ENCODE measurements at places on chromosomes 12 and 14. TPM values are rescaled to one million over a fixed set of nuclear protein-coding genes. Genes with fewer than 3 reads are reported as not detected.

DNA sequence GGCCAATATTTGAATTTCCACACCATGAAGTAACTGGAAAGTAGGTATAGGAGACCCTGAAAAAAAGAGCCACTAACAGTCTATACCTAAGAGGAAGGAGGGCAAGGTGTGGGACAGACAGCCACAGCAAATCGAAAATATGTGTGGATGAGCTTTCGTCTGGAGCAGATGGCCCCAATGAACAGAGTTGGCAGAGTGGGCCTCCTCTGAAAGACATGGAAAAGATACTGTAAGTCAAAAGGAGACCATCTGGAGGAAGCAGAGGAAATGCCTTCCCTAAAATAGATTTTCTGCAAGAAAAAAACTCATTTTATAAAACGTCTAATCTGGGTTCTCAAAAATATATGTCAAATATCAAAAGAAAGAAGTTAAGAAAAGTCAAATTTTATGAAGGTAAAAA lies 157.2 kb upstream of the PRKD1 start:
- no peak for DNase-seq
- no peak overlapping the region for H3K27ac ChIP-seq
- H3K4me1 ChIP-seq = no peaks in the 10 kb centered on the region
- H3K4me3 ChIP-seq = no peak overlapping the region
- H3K27me3 ChIP-seq = no peaks in the 10 kb centered on the region

- no peaks in the 10 kb centered on the region for H3K36me3 ChIP-seq
- H3K4me3 ChIP-seq = no peak overlapping the region
- H3K27me3 ChIP-seq = no peaks in the 10 kb centered on the region
- H3K4me1 ChIP-seq = peaks cover 1% of the 10 kb centered on the region
- DNase-seq = no peak
Measured at GRCh38 chr14:20787025-20787424, 6.0 kb downstream of the RNASE6 start.

Gene ABCB9
- 7.6 TPM for total RNA-seq

GRCh38 chr12:23504043-23504442 lies 445.4 kb downstream of the SOX5 start:
- H3K36me3 ChIP-seq = no peaks in the 10 kb centered on the region
- no peak for DNase-seq
- no peak overlapping the region for H3K27ac ChIP-seq
- H3K4me1 ChIP-seq = no peaks in the 10 kb centered on the region
- no peaks in the 10 kb centered on the region for H3K27me3 ChIP-seq
- no peak overlapping the region for H3K4me3 ChIP-seq

Gene PLEKHD1
- 0.25 TPM for total RNA-seq

- no peak overlapping the region for H3K4me3 ChIP-seq
- no peak overlapping the region for H3K27ac ChIP-seq
- H3K27me3 ChIP-seq = no peaks in the 10 kb centered on the region
- no peaks in the 10 kb centered on the region for H3K4me1 ChIP-seq
- no peaks in the 10 kb centered on the region for H3K36me3 ChIP-seq
Measured at GRCh38 chr14:79064214-79064613, 894.0 kb downstream of the NRXN3 start.

DNA sequence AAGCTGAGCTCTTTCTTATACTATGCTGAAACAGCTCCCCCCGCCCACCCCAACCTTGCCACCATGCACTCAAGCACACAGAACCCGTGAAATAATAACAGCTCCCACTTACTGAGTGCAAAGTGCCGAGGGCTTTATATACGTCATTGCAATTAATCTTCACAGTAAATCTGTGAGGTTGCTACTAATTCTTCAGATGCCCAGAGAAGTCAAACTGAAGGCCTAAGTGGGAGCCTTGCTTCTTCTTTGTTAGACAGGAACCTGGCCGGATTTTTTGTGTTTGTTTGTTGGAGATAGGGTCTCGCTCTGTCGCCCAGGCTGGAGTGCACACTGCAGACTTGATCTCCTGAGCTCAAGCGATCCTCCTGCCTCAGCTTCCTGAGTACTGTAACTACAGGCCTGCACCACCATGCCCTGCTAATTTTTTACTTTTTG lies 34.0 kb downstream of the VCPKMT start:
- no peaks in the 10 kb centered on the region for H3K4me1 ChIP-seq
- H3K36me3 ChIP-seq = no peaks in the 10 kb centered on the region
- no peak overlapping the region for H3K4me3 ChIP-seq
- peak; percentile 41 for DNase-seq
- H3K27ac ChIP-seq = no peak overlapping the region

GRCh38 chr12:53402871-53403270 lies 20.8 kb upstream of the AMHR2 start:
- DNase-seq = no peak
- no peaks in the 10 kb centered on the region for H3K27me3 ChIP-seq
- peaks cover 6% of the 10 kb centered on the region for H3K36me3 ChIP-seq
- no peaks in the 10 kb centered on the region for H3K4me1 ChIP-seq

Gene CEBPE
- not detected for total RNA-seq

Gene OR9K2
- total RNA-seq = not detected

GRCh38 chr12:113456199-113456598 lies 15.5 kb downstream of the LHX5 start:
- no peak for DNase-seq
- no peak overlapping the region for H3K4me3 ChIP-seq

DNA sequence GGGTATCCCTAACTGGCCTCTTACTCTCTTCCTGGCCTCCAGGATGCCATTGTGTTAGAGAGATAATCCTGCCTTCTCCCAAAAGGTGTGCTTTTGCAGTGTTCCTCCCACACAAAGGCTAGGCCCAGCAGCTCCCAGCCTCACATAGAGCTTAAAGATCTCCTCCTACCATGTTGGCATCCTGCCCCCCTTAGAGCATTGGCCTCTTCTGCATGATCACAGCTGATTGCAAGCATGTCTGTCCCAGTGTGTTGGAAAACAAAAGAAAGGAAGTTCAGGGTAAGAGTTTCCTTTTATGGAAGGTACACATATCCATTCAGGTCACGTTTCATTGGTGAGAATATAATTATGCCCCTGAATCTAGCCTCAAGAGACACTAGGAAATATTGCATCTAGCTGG lies 405.4 kb downstream of the TMTC2 start:
- H3K4me1 ChIP-seq = no peaks in the 10 kb centered on the region
- DNase-seq = no peak
- no peaks in the 10 kb centered on the region for H3K36me3 ChIP-seq
- no peaks in the 10 kb centered on the region for H3K27me3 ChIP-seq
- no peak overlapping the region for H3K4me3 ChIP-seq

Gene C14orf132
- total RNA-seq = 17.5 TPM

Gene PRPH
- total RNA-seq = 2.7 TPM

GRCh38 chr14:101716956-101717662 lies 44.4 kb upstream of the PPP2R5C start:
- H3K27me3 ChIP-seq = no peaks in the 10 kb centered on the region
- H3K27ac ChIP-seq = no peak overlapping the region
- DNase-seq = no peak
- H3K36me3 ChIP-seq = no peaks in the 10 kb centered on the region

- H3K4me3 ChIP-seq = no peak overlapping the region
- no peaks in the 10 kb centered on the region for H3K36me3 ChIP-seq
- no peaks in the 10 kb centered on the region for H3K4me1 ChIP-seq
Measured at GRCh38 chr12:128961957-128962356, 108.7 kb downstream of the GLT1D1 start.

DNA sequence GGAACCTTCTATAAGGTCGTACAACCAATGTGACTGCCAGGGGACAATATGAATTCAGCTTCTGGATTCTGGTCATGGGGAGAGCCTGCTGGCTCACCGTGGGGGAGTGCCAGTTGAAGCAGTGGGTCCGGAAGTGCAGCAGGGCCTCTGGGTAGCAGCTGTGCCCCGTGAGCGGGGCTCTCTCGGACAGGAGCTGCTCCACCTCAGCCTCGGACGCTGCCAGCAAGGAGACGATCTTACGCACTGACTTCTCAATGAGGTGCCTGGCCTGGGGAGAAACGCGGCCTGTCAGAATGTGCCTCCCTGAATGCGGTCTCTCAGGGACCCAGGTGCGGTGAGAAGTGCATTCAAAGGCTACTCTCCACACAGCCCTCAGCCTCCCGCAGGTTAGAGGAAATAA lies 42.0 kb downstream of the LGMN start:
- H3K4me3 ChIP-seq = no peak overlapping the region
- H3K4me1 ChIP-seq = no peaks in the 10 kb centered on the region
- H3K27me3 ChIP-seq = no peaks in the 10 kb centered on the region

GRCh38 chr14:81386290-81386745 lies 13.8 kb downstream of the STON2 start:
- no peaks in the 10 kb centered on the region for H3K36me3 ChIP-seq
- H3K4me3 ChIP-seq = no peak overlapping the region
- no peak for DNase-seq

Gene HOTAIR
- total RNA-seq = 0.76 TPM

DNA sequence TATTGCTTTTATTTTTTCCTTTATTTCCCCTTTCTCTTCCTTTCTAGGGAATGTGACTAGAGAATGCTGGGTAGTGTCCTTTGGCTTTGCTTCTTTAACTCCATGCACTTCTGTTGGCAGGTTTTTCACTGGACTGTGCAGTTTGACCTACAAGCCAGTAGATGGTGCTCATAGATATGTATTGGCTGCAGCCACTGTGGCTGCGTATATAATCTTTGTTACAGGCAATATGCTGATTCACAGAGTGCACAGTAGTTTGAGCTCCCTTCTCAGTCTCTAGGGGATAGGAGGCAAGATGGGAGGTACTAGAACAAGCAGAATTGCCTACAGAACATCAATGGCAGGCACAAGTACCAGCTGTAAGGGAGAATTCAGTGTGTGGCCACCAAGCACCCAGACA lies 503.5 kb downstream of the LRFN5 start:
- H3K27me3 ChIP-seq = no peaks in the 10 kb centered on the region
- no peaks in the 10 kb centered on the region for H3K36me3 ChIP-seq
- no peaks in the 10 kb centered on the region for H3K4me1 ChIP-seq
- H3K4me3 ChIP-seq = no peak overlapping the region

Gene TAS2R30
- 4.0 TPM for total RNA-seq

GRCh38 chr14:81433378-81433777 lies 33.3 kb upstream of the STON2 start:
- DNase-seq = no peak
- no peak overlapping the region for H3K27ac ChIP-seq
- no peaks in the 10 kb centered on the region for H3K27me3 ChIP-seq

Gene MIP
- not detected for total RNA-seq

- no peaks in the 10 kb centered on the region for H3K27me3 ChIP-seq
- DNase-seq = no peak
- no peak overlapping the region for H3K27ac ChIP-seq
- no peaks in the 10 kb centered on the region for H3K4me1 ChIP-seq
Measured at GRCh38 chr14:70013271-70013873, 134.2 kb downstream of the SMOC1 start.

GRCh38 chr14:93543766-93544165 lies 113.0 kb downstream of the UNC79 start:
- H3K36me3 ChIP-seq = no peaks in the 10 kb centered on the region
- H3K4me3 ChIP-seq = no peak overlapping the region
- DNase-seq = peak; percentile 53
- no peak overlapping the region for H3K27ac ChIP-seq

Gene GAS2L3
- 12.6 TPM for total RNA-seq

GRCh38 chr14:106501898-106502297 lies 975.5 kb downstream of the TMEM121 start:
- no peak for DNase-seq
- H3K4me3 ChIP-seq = no peak overlapping the region
- H3K4me1 ChIP-seq = no peaks in the 10 kb centered on the region
- H3K36me3 ChIP-seq = no peaks in the 10 kb centered on the region

- H3K27me3 ChIP-seq = no peaks in the 10 kb centered on the region
- DNase-seq = no peak
- no peak overlapping the region for H3K27ac ChIP-seq
- H3K36me3 ChIP-seq = no peaks in the 10 kb centered on the region
- H3K4me1 ChIP-seq = no peaks in the 10 kb centered on the region
Measured at GRCh38 chr12:4603421-4603820, 41.4 kb downstream of the DYRK4 start.

Gene LRP1-AS
- total RNA-seq = not detected

Gene CATSPERB
- total RNA-seq = 2.1 TPM

DNA sequence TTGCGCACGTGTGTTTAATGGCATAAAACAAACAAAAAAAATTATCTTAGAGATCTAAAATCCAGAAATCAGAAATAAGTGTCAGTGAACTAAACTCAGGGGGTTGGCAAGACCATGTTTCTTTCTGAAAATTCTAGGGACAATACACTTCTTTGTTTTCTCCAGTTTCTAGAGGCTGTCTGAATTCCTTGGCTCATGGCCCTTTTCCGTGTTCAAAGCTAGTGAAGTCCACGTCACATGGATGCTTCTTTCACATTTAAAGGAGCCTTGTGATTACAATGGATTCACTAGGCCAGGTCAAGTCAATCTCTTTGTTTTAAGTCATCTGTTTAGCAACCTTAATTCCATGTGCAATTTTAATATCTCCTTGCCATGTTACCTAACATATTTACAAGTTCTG lies 22.4 kb downstream of the SLCO1B3 start:
- no peak for DNase-seq
- no peaks in the 10 kb centered on the region for H3K36me3 ChIP-seq
- no peaks in the 10 kb centered on the region for H3K27me3 ChIP-seq
- no peak overlapping the region for H3K27ac ChIP-seq
- no peak overlapping the region for H3K4me3 ChIP-seq

Gene EPYC
- not detected for total RNA-seq

DNA sequence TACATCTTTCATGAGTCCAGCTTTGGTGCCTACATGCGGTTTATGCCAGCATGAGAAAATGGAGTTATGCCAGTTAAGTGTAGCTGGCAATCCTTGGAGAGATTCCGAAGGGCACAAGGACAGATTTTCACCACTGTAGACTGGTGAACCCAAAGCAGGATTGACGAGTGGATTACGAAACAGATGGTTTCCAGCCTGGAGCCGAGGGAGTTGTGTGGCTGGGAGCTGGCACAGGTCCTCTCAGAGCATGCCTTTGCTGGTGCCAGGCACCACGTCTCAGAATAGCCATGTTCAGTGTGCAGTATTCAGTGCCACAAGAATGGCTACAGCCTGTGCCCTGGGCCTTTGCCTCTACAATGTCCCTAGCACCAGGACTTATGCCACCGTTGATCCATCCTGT lies 13.2 kb downstream of the KCNH3 start:
- H3K4me3 ChIP-seq = no peak overlapping the region
- DNase-seq = no peak
- H3K27ac ChIP-seq = no peak overlapping the region
- H3K27me3 ChIP-seq = no peaks in the 10 kb centered on the region
- H3K36me3 ChIP-seq = no peaks in the 10 kb centered on the region

DNA sequence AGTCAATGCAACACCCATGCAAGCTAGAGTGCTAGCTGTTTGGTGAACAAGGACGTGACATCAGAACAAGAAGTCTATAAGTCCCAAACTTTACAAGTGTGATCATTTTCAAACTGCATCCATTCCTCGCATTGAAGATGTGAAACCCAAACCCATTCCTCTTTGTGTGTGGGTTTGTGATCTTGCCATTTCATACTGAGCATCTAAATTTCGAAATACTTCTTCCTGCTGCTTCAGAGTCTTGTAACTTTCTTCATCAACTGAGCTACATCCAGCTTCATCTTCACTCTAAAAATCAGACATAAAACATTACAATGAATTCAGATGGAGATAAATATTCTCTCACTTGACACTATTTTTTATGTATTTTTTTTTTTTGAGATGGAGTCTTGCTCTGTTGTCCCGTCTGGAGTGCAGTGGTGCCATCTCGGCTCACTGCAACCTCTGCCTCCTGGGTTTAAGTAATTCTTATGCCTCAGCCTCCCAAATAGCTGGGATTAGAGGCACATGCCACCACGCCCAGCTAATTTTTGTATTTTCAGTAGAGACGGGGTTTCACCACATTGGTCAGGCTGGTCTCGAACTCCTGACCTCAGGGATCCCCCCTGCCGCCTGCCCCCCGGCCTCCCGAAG lies 4.8 kb upstream of the ZCCHC8 start:
- no peak for DNase-seq
- H3K4me3 ChIP-seq = no peak overlapping the region
- H3K27me3 ChIP-seq = no peaks in the 10 kb centered on the region
- H3K27ac ChIP-seq = no peak overlapping the region
